ENCODE measurements at places on chromosomes 3 and 15.
A peak's percentile ranks its signal among the peaks of the same experiment; 100 is the strongest.

DNA sequence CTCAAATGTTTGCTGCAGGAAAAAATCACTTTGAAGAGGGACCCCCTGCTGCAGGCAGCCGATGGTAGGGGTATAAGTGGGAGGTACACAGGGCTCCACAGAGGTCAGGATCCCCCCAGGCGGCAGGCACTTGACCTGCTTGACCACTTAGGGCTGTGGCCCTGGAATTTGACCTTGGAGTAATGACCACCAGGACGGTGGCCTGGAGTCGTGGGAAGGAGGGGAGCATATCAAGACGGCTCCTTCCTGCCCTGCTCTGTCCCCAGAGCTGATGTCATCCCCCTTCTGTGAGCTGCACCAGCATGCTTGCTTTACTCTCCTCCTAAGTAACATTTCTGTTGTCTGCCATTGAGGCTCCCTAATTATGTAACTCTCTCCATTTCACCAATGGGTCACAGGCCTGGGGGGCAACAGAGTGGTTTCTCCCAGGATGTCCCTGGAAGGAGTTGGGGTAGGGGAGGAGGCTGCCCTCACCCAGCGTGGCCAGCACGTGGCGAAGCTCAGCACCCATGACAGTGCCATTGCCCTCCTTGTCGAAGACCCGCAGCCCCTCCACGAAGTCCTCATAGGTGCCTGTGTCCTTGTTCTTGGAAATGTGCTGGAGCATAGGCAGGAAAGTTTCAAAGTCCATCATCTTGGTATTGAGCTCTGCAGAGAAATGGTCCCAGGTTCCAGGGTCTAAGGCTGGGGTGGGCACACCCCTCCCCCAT, 4.1 kb downstream of the MYL3 start:
- DNase-seq = peak; percentile 15

- DNase-seq = no peak
Measured at GRCh38 chr3:142028243-142028777, 121.0 kb downstream of the TFDP2 start.

DNA sequence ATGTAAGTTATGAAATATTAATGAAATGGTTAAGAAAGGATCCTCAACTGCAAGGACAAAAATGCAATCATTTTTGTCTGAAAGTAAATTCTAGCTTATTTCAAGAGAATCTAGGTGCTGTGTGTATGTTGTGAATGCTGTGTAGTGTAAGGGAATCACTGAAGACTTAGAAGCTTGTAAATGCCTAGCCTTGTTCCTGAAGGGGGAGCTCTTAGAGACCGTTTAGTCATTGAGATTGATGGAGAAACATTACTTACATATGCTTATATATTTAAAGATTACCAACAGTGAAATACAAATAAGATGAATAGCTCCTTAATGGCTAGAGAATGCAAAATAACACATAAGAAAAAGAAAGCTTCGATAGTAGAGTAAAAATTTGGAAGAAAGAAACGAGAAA, 67.9 kb downstream of the CNTN4 start:
- no peak for DNase-seq

DNA sequence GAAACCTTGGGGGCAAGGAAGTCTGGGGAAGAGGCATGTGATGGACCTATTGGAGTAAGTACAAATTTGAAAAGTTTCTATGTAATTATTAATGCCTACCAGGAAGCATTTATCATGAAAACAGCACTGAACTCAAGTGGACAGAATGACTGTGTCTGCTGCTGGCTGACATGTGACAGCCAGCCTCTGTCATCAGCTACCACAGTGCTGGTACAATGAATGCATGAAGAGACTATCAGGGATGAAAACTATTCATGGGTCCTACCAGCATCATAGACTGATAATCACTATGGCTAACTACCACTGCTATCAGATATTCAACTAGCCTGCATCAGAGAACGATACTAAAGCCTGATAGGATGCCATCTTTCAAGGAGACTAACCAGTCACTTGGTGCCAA, 193.5 kb downstream of the RAP2B start:
- no peak for DNase-seq

GRCh38 chr15:58182460-58183163, 44.4 kb downstream of the AQP9 start:
- DNase-seq = peak; percentile 44

- no peak for DNase-seq
Measured at GRCh38 chr15:89504166-89504565, 7.8 kb upstream of the RHCG start.

DNA sequence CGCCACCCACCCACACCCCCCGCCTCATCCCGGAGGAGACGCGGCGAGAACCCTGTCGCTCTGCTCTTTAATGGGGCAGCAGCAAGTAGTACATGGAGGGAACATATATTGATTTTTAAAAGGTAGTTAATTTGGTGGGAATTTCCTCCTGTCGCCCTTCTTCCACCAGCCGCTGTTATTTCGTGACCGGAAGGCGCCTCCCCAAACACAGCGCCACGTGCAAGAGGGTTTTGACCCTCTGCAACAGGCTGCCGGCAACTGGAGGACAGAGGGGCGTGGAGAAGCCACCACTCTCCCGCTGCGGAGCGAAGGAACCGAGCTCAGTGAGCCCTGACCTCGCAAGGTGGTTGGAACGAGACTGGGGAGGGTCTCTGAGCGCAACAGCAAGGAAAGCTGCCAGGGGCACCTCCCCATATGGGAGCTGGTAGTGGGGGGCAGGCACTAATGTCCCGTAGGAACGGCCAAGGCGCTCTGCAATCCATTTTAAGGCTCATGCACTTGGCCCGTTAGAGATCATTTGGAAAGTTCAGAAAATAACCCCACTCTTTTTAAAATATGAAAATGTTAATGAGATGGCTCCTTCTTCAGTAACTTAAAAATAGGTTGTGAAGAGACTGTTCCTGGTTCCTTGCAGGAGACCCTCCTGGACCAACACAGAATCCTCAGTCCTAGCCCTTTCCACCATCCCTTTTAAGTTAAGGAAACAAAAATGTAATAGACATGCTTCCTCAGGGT, 4.3 kb downstream of the ONECUT1 start:
- no peak for DNase-seq

DNA sequence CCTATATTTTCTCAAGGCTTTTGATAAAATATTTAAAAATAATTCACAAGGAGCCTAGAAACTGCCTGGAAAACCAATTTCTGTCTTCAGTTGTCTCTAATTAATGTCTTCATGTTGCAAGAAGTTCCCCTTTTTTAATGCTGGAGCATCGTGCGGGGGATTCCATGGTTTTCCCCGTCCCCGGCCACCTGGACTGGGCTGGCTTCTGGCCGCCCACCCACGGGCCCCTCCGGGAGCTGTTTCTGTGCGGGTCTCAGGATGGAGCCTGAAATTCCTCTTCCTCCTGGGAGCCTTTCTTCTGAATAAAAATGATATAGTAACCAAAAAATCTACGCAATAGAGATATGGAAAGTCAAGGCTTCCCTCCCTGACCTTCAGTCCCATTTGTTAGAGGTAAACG, 8.1 kb upstream of the LRRK1 start:
- DNase-seq = no peak

- DNase-seq = no peak
Measured at GRCh38 chr3:129518581-129518980, 9.9 kb upstream of the RHO start.

- no peak for DNase-seq
Measured at GRCh38 chr15:39498629-39499028, 82.2 kb upstream of the THBS1 start.

DNA sequence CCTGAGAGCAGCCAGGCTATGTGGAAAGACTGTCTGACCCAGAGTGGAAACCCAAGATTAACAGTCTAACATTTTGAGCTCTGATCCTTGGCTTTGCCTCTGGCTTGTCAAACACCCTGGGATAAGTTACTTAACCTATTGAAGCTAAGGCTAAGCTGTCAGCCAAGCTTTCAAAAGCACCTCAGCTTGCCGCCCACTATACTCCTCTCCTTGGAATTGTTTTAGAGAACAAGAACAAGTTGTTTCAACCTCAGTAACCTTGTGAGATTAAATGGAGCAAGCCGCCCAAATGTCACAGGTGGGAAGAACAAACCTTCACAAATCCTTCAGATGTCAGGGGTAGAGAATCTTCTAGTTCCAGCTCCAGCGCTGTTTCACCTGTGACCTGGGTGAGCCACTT, 235.1 kb downstream of the RYR3 start:
- DNase-seq = no peak

DNA sequence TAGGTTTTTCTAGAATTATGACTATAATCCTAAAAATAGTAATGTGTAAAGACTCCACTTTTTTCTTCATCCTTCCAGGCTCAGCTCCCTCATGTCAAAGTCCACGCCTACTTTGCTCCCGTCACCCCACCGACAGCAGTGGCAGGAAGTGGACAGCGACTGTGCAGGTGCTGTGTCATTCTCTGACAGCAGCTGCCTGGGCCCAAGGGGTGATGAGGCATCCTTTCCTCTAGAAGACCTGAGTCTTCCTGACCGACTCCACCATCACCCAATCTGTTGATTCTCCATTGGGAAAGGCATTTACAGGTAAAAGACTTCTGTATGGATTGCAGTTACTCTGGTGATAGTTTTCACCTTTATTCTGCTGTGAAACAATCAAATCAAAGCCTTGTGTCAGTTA, 54.8 kb downstream of the UBP1 start:
- DNase-seq = no peak

DNA sequence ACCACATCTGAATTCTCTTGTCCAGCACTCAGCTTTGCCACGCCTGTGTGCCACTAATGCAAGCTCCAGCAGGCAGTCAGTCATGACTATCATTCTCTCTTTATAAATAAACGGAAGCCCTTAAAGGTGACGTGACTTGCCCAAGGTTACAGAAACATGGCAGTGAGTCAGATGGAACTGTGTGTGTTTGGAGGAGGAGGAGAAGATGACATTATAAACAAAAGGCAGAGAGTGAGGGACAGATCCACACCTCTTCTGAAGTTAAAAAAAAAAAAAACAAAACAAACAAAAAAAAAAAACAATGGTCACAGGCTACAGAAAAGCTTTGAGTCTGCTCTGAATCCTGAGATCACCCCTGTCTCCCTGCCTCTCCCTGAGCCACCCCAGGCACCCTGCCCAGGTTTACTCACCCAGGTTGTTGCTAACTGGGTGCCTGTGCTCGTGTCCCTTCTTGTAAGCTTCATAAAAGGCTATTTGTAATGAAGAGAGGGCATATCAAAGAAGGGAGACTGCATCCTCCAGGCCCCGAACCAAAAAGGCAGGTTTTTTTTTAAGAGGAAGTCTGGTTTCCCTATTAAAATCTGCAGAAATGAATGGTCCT, 119.7 kb upstream of the PHLDB2 start:
- peak; percentile 77 for DNase-seq

- DNase-seq = no peak
Measured at GRCh38 chr3:52896613-52897012, 735 bp downstream of the STIMATE start.

GRCh38 chr3:133930341-133930933, 34.8 kb upstream of the RAB6B start:
- DNase-seq = no peak

DNA sequence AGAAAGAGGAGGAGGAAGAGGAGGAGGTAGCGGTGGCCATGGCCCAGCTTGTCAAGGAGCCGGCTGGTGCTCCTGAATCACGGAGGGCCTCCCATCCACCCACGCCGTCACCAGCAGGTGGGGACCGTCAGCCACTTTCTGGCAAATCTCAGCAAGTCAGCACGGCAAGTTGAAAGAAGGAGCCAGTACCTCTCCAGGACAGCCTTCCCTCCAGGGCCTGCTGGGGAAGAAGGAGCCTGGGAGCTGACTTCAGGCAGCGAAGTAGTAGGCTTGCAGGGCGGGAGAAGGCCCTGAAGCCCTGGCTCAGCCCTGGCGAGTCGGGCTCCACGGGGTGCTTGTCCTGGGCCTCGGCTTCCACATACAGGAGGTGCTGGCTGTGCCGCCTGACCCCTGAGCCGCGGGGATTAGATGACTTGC, 99.2 kb upstream of the TRPM1 start:
- peak; percentile 65 for DNase-seq

- no peak for DNase-seq
Measured at GRCh38 chr3:166473501-166473900, 636.3 kb upstream of the BCHE start.

GRCh38 chr15:31551323-31551722, 224.7 kb downstream of the KLF13 start:
- no peak for DNase-seq

DNA sequence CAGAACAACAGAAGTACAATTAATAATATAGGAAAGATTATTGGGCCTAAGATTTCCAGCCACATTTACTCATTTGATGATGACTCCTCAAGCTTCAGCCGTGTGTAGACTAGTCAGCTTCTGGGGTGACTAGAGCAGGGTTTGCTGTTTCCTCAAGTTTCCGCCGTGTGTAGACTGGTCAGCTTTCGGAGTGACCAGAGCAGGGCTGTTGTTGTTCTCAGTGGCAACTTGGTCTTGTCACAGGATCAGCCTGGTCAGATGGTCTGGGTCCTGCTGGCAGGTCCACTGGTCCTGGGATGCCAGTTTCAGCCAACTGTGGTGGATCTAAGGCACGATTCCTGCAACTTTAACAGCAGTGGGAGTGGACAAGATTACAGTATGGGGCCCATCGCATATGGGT, 21.8 kb upstream of the NOX5 start:
- DNase-seq = no peak

- DNase-seq = no peak
Measured at GRCh38 chr3:38907426-38907825, 91.4 kb upstream of the SCN10A start.

DNA sequence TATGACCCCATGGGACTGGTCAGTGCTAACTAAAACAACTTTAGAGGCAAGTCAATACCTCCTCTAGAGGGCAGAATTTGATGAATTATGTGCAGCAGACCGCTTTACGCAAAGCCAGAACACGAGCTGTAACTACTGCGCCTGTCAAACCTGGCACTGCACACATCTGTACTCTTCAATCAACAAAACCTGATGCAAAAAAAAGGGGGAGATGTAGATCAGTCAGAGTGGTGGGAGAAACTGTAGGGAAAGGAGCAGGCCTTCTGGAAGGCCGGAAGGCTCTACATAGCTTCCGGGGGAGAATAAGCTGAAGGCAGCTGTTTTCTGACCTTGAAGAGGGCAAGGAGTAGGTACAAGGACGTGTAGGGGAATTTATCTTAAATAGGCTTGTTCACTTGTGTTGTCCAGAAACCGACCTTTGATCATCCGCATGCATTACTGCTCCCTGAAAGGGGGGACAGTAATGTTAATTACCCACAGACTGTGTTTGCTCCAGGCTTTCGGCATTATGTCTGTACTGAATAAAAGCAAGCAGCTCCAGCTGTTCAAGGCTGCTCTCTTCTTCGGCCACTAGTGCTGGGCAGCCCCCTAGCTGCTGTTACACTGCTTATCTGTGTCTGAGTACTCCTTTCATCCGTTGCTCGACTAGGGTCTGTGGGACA, 41.0 kb downstream of the GPR160 start:
- no peak for DNase-seq

DNA sequence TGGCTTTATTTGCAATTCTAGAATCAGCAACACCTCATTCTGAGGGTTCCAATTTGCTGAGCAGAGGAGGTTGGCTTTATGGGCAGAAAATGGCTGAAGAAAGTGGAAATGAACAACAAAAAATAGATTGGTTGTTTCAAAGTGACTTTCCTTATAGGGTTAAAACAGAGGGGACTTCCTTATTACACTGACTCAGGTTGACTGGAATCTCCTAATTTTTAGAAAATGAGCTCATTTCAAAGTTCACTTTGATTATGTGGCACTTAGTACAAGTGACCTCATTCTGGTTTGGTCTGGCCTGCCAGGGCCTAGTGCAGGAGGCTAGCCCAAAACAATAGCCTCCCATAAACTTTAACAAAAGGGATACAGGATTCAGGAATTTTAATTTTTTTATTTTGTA, 41.4 kb downstream of the NFKBIZ start:
- DNase-seq = no peak

All from adrenal gland (tissue), 19 donors.